Neuronal stem cell (in vitro differentiated cells): ENCODE measurements at places on chromosomes 6 and 20.

DNA sequence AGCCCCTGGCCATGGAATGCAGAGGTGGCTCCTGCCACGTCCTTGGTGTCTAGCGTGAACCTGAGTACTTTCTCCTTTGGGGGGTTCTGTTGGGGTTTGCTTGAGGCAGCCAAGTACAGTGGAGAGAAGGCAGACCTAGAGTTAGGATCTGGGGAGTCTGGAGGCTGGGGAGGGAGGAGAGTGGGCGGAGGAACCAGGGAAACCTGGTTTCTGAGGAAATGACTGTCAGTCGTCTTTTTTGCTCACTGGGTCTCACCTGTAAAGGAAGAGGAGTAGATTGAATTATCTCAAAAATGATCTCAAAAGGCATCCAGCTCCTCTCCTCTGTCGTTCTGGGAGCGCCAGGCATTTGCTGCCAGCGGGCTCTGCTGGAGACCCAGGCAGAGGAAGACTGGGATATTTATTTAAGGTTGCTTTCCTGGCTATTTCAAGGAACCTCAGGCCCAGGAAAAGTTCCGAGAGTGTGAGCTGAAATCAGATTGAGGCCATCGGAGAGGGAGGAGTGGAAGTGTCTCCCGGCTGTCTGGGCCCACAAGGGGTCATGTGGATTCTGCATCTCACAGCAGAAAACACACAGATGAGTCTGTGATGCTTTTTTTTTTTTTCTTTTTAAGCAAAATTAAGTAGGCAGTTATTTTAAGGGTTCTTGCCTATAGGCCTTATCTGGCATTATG, 16.1 kb downstream of the EPB41L1 start:
- DNase-seq, result no peak
- peaks cover 7% of the 10 kb centered on the region for H3K4me1 ChIP-seq
- no peak overlapping the region for H3K27ac ChIP-seq
- H3K27me3 ChIP-seq, result no peaks in the 10 kb centered on the region

GRCh38 chr6:31328355-31328960, 28.5 kb downstream of the HLA-B start:
- H3K27me3 ChIP-seq, result no peaks in the 10 kb centered on the region
- no peak overlapping the region for H3K4me3 ChIP-seq
- no peak for DNase-seq
- H3K27ac ChIP-seq, result no peak overlapping the region

DNA sequence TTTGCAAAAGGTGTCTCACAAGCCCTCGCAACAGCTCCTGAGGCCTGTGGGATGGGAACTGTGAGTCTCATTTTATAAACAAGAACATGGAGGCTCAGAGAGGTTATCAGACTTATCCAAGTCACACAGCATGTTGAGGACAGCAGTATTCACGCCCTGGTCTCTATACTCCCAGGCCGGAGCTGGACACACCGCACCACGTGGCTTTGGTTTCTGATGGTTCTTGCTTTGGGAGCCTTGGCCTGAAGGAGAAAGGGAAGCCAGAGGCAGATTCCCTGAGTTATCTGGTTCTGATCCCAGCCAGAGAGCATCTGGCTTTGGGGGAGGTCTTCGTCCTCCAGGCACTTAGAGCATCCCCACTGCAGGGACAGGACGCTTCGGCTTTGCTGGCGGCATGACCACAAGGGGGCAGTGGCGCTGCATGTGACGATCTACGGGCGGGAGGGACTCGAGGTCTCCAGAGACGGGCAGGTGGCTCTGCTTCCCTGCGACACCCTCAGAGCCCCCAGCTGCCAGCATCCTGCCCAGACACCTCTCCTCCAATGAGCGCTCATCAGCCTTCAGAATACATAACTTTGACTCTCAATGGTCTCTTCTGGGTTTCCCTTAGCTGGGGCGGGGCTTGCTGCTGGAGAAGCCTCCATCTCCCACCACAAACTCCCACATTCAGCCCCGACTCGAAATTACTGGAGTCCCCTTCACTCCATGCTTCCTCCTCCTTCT, 51.4 kb upstream of the SAYSD1 start:
- no peak overlapping the region for H3K27ac ChIP-seq
- H3K4me1 ChIP-seq, result no peaks in the 10 kb centered on the region

DNA sequence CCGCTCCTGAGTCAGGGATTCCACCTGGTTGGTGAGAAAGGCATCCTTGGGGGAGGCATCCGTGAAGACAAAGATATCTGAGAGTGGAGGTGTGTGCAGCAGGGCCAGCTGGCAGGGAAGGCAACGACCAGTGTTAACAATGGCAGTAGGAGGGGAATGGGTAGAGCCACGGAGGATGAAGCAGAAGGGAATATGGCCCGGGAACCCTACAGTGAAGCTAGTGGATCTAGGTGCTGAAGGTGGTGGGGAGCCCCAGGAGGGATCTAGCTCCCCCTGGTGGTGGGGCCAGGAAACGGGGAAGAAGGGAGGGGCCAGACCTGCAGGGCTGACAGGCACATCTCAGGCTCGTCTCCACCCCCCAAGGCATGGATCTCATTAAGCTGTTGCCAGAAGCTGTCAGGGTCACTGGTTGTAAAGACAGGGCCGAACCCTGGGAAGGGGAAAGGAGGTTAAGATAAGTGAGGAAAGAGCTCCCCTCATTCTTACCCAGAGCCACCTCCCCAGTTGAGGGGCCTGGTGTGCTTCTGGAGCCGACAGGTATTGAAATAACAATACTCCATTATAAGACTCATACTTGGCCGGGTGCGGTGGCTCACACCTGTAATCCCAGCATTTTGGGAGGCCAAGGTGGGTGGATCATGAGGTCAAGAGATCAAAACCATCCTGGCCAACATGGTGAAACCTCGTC, 7.3 kb downstream of the VWA7 start:
- peaks cover 6% of the 10 kb centered on the region for H3K36me3 ChIP-seq
- H3K4me3 ChIP-seq, result no peak overlapping the region
- H3K27me3 ChIP-seq, result no peaks in the 10 kb centered on the region
- no peak overlapping the region for H3K27ac ChIP-seq

- no peaks in the 10 kb centered on the region for H3K36me3 ChIP-seq
- no peak overlapping the region for H3K4me3 ChIP-seq
- no peaks in the 10 kb centered on the region for H3K4me1 ChIP-seq
- H3K27ac ChIP-seq, result no peak overlapping the region
- no peaks in the 10 kb centered on the region for H3K27me3 ChIP-seq
Measured at GRCh38 chr6:85113934-85114580, 335.8 kb upstream of the NT5E start.

DNA sequence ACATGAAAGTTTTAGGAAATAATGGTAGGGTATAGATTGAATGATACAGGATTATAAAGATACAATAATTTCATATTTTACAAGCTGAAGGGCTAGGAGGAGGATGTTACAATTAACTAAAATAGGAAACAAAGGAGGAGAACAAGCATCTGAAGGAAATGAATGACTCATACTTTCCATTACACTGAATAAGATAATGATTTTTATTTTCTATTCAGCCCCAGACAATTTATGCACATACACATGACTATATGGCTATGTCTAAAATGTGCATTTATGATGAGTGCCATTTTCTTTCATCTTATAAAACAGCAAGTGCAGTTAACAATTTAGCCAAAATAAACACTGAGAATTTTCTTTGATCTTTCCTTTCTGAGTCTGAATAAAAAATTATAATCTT, 994.6 kb upstream of the ADGRB3 start:
- no peaks in the 10 kb centered on the region for H3K4me1 ChIP-seq
- no peak overlapping the region for H3K4me3 ChIP-seq
- DNase-seq, result no peak
- H3K36me3 ChIP-seq, result no peaks in the 10 kb centered on the region
- no peaks in the 10 kb centered on the region for H3K27me3 ChIP-seq

DNA sequence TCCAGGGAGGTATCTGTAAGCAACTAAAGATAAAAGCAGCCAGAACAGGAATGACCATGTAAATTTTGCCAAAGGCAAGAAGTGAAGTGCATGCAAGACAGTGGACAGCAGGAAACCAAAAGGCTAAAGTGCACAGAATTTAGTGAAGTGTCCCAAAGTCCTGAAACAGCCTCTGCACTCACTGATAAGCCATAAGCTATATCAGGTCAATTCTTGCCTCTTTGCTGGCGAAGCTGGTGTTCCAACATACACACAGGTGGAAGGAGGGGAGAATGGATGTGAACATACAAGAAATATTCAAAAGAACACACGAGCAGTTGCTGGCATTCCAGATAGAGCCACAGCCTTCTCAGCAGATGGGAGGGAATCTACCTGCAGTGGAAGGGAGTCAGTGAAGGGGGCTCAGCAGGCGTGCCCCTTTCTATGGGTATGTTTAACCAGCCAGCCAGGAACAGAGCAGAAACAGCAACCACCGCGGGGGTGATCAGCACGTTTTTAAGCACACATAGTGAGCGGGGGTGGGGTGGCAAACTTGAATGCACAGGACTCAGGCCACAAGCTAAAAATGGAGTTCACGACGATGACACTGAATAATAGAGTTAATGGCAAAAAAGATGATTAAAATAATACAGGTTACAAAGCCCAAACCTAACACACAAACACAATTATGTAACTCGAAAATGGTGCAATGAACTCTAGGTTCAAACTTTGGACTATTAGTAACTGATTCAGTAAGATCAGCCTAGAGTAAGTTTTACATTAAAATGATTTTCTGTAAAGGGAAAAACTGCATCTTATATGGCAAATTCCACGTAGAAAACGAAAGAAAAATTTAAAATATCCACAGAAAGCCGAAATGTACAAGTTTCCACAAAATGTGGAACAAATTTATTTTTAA, 1.2 kb downstream of the ECI2 start:
- H3K36me3 ChIP-seq, result no peaks in the 10 kb centered on the region
- H3K27me3 ChIP-seq, result peaks cover 4% of the 10 kb centered on the region
- no peak for DNase-seq
- peak overlapping the region; percentile 80 for H3K4me3 ChIP-seq
- peaks cover 11% of the 10 kb centered on the region for H3K4me1 ChIP-seq

GRCh38 chr6:34200340-34200971, 36.2 kb upstream of the HMGA1 start:
- no peaks in the 10 kb centered on the region for H3K36me3 ChIP-seq
- no peak overlapping the region for H3K4me3 ChIP-seq
- no peak overlapping the region for H3K27ac ChIP-seq
- DNase-seq, result no peak
